ENCODE measurements at places on chromosomes 12 and 14. TPM values are rescaled to one million over a fixed set of nuclear protein-coding genes. Genes with fewer than 3 reads are reported as not detected.

MANSC4 gene
- not detected for total RNA-seq

RERG gene
- total RNA-seq = 2.2 TPM

B3GNT4 gene
- 4.7 TPM for total RNA-seq

ADAM21 gene
- total RNA-seq = not detected

RPGRIP1 gene
- total RNA-seq = not detected

GDF3 gene
- total RNA-seq = not detected

GNB3 gene
- total RNA-seq = 0.74 TPM

SPRYD4 gene
- total RNA-seq = 1.5 TPM

CATSPERB gene
- total RNA-seq = 0.74 TPM

GPX2 gene
- not detected for total RNA-seq

SPIC gene
- not detected for total RNA-seq

EXOC3L4 gene
- not detected for total RNA-seq

EPS8 gene
- total RNA-seq = 72.0 TPM

P3H3 gene
- total RNA-seq = 10.8 TPM

GIT2 gene
- total RNA-seq = 28.0 TPM

RPL36AL gene
- 73.0 TPM for total RNA-seq

SLCO1C1 gene
- total RNA-seq = 31.5 TPM

GPR84 gene
- not detected for total RNA-seq

CMTM5 gene
- total RNA-seq = 1.5 TPM

FAR2 gene
- 24.3 TPM for total RNA-seq

ZFHX2 gene
- 1.5 TPM for total RNA-seq

BATF gene
- not detected for total RNA-seq

FLRT2 gene
- total RNA-seq = 56.8 TPM

WNT1 gene
- total RNA-seq = not detected

KRT85 gene
- not detected for total RNA-seq

EIF2S3B gene
- 0.98 TPM for total RNA-seq

TSPAN11 gene
- 5.7 TPM for total RNA-seq

ASCL1 gene
- 8.6 TPM for total RNA-seq

KLRB1 gene
- total RNA-seq = not detected

FGF23 gene
- total RNA-seq = not detected

LRRC10 gene
- not detected for total RNA-seq

NYNRIN gene
- total RNA-seq = 14.5 TPM

TUNAR gene
- 9.6 TPM for total RNA-seq

MIP gene
- total RNA-seq = not detected

KRT77 gene
- total RNA-seq = under 0.01 TPM

TMEM19 gene
- 32.7 TPM for total RNA-seq

TMCC3 gene
- 11.8 TPM for total RNA-seq

MORN3 gene
- 4.4 TPM for total RNA-seq

COX14 gene
- total RNA-seq = 9.8 TPM

GPR137C gene
- 32.7 TPM for total RNA-seq

SYNE3 gene
- 0.98 TPM for total RNA-seq

RASAL1 gene
- 4.2 TPM for total RNA-seq

LMO3 gene
- 654 TPM for total RNA-seq

CNTN1 gene
- 376 TPM for total RNA-seq

MUCL1 gene
- not detected for total RNA-seq

TRPV4 gene
- 0.25 TPM for total RNA-seq

ARMH4 gene
- 75.0 TPM for total RNA-seq

STK38L gene
- total RNA-seq = 19.7 TPM

BHLHE41 gene
- total RNA-seq = 0.74 TPM

LRTM2 gene
- total RNA-seq = 2.2 TPM

DIO2 gene
- 27.0 TPM for total RNA-seq
